Spleen (tissue), 13 donors: ENCODE measurements at places on chromosomes 11 and 22. TPM values are rescaled to one million over a fixed set of nuclear protein-coding genes. Genes with fewer than 3 reads are reported as not detected.

FAM227A gene
- 0.07 TPM for polyA plus RNA-seq

RIC3 gene
- 15.0 TPM for polyA plus RNA-seq

DNA sequence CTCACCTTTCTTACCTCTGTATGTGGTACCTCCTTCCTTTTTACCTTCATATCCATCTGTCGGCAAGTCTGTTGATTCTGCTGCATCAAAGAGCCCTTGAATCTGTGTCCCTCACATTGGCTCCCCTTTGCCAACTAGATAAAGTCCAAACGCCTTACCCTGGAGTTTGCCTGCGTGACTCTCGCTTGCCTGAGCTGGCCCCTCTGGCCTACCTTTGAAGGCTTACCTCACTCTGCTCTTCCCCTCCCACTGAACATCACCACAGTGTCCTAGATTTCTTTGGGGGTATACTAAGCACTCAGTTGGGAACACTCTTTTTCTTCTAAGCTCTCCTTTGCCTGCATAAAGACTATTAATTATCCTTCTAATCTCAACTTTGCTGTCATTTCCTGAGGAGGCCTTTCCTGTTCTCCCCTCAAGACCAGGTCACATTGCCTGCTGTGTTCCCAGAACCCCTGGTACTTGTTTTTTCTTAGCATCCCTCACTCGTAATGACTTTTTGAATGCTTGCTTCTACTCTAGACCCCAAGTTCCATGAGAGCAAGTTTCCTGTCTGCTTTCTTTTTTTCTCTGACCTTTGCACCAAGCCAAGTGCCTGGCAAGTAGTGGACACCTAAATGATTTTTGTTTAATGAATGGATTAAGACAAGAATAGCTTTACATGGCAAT lies 67.8 kb upstream of the ADORA2A start:
- H3K27me3 ChIP-seq, result no peaks in the 10 kb centered on the region
- peaks cover 21% of the 10 kb centered on the region for H3K36me3 ChIP-seq
- no peak for DNase-seq
- no peaks in the 10 kb centered on the region for H3K4me1 ChIP-seq
- H3K27ac ChIP-seq, result no peak overlapping the region
- no peak overlapping the region for H3K4me3 ChIP-seq

GRCh38 chr11:32487270-32487669 lies 51.9 kb upstream of the WT1 start:
- no peak overlapping the region for H3K4me3 ChIP-seq
- no peak overlapping the region for H3K27ac ChIP-seq
- H3K27me3 ChIP-seq, result no peaks in the 10 kb centered on the region

DNA sequence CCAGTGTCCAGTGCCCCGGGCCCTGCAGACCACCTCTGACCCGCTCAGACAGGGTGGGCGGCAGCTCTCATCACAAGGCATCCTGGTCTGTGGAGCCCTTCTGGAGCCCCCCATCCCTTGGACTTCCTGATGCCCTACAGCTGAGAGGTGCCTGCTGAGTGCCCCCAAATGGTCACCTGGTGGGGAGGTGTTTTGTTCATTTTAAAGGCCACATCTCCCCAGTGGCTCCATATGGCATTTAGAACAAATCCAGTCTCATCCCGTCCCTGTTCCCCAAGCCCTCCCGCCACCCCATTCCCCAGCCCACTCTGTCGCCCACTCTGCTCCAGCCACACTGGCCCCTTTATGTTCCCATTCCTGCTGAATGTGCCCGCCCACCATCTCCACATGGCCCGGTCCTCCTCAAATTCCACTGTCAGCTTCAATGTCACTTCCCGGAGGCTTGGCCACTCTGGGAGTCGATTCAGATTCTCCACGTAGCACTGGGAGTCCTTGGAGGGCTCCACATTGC lies 32.8 kb downstream of the OSBPL5 start:
- H3K4me1 ChIP-seq, result peaks cover 6% of the 10 kb centered on the region
- no peak overlapping the region for H3K4me3 ChIP-seq
- peak; percentile 38 for DNase-seq
- H3K27me3 ChIP-seq, result no peaks in the 10 kb centered on the region
- H3K27ac ChIP-seq, result no peak overlapping the region

DNA sequence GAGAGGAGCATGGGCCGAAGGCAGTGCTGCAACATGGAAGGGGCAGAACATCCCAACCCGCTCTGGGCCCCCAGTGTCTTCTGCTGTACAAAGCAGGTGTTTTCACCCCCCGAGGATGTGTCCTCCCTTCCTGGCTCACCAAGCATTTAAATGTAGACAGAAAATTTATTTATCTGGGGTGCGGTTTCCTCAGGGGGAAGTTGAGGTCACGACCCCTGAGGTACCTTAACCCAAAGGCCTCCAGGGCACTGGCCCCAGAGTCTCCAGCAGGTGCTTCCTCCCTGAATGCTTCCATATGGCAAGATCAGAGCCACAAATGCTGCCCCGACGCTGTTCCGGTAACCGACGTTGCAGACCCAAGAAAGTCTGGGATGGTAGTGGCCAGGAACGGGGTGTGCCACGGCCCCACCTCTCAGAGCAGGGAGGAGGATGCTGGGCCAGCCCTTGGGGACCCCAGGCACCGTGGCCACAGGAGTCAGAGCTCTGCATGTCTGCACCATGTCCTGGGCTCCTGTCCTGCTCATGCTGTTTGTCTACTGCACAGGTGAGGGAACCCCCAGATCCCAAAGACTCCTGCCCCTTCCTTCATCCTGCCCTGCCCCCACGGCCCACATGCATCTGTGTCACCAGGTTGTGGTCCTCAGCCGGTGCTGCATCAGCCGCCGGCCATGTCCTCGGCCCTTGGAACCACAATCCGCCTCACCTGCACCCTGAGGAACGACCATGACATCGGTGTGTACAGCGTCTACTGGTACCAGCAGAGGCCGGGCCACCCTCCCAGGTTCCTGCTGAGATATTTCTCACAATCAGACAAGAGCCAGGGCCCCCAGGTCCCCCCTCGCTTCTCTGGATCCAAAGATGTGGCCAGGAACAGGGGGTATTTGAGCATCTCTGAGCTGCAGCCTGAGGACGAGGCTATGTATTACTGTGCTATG lies at the start of gene VPREB1:
Gene VPREB1, plus strand, starts transcription at position 471 of the 935 bp plus-strand sequence. Its CDS starts 28 bp downstream, at position 499.
- no peaks in the 10 kb centered on the region for H3K36me3 ChIP-seq
- no peak within 1 kb of the TSS for H3K4me3 ChIP-seq
- no peak within 1 kb of the TSS for H3K27ac ChIP-seq
- H3K4me1 ChIP-seq, result no peaks in the 10 kb centered on the region
- H3K27me3 ChIP-seq, result no peaks in the 10 kb centered on the region
- no peak for DNase-seq

PGR gene
- polyA plus RNA-seq, result 0.13 TPM

DNA sequence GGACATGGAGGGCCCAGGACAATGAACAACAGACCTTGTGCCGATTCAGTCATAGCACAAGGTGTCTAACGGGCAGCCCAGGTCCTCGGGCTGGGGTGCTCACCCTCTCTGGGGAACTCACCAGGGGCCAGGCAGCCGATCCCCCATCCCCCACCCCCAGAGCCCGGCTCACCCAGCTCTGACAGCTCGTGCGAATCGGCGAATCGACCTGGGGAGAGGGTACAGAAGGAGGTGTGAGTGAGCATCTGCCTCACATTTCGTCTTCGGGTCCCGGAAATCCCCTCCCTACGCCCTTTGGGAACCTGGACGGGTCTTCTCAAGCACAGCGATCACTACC lies 423 bp downstream of the PEX16 start:
- DNase-seq, result peak; percentile 91
- peaks cover 34% of the 10 kb centered on the region for H3K36me3 ChIP-seq
- peaks cover 43% of the 10 kb centered on the region for H3K4me1 ChIP-seq
- peak overlapping the region; percentile 96 for H3K27ac ChIP-seq

DNA sequence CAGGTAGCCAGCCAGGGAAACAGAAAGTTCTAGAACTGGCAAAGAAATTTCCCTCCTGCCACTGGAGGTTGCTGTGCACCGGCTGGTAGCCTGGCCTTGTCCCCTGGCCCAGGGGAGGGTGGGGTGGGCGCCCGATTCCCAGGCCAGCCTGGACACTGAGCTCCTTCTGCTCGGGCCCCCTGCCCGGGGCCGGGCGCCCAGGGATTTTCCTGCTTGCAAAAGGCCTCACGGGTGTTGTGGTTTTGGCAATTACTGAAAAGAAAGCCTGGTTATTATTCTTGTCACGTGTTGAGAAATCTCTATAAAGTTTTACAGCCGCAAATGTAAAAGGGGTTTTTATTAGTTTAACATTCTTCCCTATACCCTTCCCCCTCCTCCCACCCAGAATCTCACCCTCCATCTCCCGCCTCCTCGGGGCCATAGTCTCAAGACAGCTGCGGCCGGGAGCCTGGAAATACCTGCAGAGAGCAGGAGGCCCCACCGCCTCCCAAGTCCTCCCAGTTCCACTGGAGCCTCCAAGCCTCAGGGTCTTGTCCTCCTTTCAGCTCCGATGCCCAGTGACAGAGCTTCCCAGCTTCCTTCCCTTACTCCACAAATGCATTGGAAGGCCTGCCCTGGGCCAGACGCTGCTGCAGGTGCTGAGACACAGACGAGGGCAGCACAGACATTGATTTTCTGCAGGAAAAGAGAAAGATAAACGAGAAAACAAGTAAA lies 1515.6 kb downstream of the TBC1D22A start:
- DNase-seq, result no peak
- no peaks in the 10 kb centered on the region for H3K4me1 ChIP-seq
- no peaks in the 10 kb centered on the region for H3K36me3 ChIP-seq
- H3K27ac ChIP-seq, result no peak overlapping the region
- no peaks in the 10 kb centered on the region for H3K27me3 ChIP-seq
- no peak overlapping the region for H3K4me3 ChIP-seq

PNPLA5 gene
- polyA plus RNA-seq, result not detected

PATE4 gene
- not detected for polyA plus RNA-seq

DNA sequence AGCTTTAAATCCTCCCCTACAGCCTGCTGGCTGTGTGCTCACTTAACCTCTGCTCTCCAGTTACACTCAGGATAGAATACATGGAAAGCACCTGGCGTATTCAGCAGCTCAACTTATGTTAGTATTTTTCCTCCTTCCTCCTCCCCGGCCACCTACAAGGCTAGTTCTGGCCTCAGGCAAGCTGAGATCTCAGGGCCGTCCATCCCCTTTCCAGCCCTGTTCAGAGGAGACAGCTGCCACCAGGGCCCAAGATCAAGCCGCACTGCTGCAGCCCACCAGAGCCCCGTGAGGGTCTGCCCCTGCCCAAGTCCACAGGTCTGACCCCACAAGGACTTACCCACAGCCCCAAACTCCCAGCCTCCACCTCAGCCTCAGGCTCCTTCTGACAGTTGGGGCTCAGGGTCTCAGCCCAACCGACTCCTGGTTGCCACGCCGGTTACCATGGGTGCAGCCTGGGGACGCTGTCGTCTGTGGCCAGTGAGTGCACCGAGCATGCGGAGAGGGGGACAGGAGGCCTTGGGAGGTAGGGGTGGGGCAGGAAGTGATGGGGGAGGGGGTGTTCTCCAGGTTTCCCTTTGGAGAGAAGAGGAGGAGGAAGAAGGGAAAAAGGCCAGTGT lies at the start of gene C11orf16:
Gene C11orf16, minus strand, starts transcription at position 384 of the 617 bp plus-strand sequence. CDS start 639 bp downstream, outside the sequence.
- H3K4me1 ChIP-seq, result no peaks in the 10 kb centered on the region
- no peak for DNase-seq
- no peak within 1 kb of the TSS for H3K4me3 ChIP-seq
- H3K27me3 ChIP-seq, result no peaks in the 10 kb centered on the region
- no peak within 1 kb of the TSS for H3K27ac ChIP-seq

HBB gene
- 107 TPM for polyA plus RNA-seq

DNA sequence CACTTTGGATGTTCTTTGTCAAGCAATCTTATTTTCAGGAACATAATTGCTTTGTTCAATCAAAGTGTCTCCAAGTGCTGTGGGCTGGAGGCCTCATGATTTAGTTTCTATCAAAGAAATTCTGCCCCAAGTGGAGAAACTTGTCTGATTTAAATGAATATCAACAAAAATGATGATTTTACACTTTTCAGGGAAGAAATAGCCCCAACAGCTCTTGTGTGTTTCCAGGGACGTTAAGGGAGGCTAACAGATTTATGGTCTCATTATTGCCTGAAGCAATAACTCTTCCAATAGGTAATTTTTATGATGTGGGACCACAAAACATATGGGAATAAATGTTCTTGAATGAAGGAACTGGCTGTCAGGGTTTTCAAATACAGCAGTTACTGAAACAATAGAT lies 699.1 kb downstream of the FAM181B start:
- no peak overlapping the region for H3K27ac ChIP-seq
- H3K4me3 ChIP-seq, result no peak overlapping the region
- no peaks in the 10 kb centered on the region for H3K4me1 ChIP-seq
- DNase-seq, result no peak
